ENCODE measurements at places on chromosomes 16 and 17.
A peak's percentile ranks its signal among the peaks of the same experiment; 100 is the strongest.

GRCh38 chr16:3857189-3858043 is 23.1 kb downstream of the CREBBP start:
- peak; percentile 30 for DNase-seq

DNA sequence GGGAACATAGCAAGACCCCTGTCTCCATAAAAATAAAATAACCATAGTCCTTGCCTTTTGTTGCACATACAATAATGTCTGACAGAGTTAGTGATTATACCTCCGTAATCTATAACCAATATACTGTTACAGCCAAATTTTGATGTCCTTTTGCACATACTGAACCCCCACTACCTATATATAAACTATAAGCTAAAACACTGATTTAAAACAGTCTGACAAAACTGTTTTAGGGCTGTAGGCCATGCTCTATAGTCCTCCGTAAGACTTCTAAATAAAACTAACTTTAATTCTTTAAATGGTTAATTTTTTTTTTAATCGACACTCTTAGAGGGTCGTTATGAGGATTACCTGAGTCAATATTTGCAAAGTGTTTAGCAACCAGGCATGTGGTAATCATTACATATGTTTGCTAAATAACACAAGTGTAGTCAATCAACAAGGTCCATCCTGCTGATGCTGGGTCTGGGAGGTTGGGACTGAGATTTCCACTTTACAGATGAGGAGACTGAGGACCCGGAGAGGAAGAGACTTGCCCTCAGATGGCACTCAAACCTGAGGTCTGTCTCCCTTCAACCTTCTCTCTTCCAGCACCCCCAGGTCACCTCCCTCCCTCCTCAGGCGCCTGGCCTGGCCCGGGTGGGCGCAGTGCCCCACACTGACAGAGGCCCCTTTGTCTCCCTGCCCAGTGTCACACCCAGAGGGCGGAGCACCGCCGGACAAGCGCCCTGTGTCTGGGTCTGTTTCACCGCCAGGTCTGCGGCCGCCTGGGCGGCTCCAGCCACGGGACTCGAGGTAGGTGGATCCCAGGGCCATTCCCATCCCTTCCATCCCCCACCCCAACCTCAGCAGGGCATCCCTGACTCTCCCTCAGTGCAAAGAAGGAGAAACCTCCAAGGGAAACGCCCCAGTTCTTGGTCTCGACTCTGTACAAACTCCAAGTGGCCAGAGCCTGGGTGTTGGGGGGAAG is 10.3 kb downstream of the ZNF385C start:
- DNase-seq = no peak

DNA sequence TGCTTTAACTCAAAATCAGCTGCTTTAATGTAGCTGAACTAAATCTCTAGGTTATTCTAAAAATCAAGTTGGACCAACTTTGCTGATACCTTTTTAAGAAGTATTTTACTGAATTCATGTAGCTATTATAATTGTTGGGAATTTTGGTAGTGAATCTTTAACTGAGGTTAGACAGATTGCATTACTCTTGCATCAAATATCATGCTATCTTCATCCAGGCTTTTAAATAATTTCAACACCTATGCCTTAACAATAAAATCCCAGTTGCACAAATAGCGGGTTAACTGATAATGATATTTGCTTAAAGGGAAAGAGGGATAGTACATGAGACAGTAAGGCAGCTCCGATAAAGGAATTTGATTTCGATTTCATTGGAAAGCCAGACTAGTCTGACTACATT is 241.3 kb upstream of the TBX2 start:
- DNase-seq = no peak

DNA sequence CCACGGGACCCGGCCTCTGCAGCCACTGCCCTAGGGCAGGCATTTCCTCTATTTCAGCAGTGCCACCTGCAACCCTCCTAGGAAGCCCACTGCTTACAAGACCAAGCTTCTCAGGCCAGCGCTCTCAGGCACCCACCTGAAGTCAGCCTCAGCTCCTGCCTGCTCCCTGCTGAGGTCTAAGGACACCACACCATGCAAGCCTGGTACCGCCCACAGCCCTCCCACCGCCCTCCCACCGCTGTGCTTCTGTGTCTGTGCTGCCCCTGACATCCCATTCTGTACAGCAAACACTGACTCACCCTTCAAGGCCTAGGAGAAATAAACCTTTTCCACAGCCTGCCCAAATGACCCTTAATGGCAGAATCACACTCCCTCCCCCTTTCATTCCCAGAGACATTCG is 6.3 kb downstream of the CLUH start:
- peak; percentile 87 for DNase-seq

GRCh38 chr17:45314741-45315647 is 1.8 kb downstream of the MAP3K14 start:
- no peak for DNase-seq

- peak; percentile 43 for DNase-seq
Measured at GRCh38 chr17:66302761-66303626, 581 bp downstream of the PRKCA start.

DNA sequence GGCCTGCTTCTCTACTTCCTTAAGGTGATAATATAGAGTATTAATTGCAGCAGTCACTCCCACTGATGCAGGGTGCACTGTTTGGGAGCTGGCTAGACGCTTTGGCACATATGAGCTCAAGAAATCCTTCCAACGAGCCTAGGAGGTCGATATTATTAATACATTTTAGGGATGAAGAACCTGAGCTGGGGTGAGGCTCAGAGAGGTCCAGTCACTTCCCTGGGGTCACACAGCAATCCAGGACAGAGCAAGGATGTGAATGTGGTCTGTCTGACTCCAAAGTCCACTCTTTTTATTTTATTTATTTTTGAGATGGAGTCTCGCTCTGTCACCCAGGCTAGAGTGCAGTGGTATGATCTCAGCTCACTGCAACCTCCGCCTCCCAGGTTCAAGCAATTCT is 156.4 kb upstream of the CDC42EP4 start:
- no peak for DNase-seq

DNA sequence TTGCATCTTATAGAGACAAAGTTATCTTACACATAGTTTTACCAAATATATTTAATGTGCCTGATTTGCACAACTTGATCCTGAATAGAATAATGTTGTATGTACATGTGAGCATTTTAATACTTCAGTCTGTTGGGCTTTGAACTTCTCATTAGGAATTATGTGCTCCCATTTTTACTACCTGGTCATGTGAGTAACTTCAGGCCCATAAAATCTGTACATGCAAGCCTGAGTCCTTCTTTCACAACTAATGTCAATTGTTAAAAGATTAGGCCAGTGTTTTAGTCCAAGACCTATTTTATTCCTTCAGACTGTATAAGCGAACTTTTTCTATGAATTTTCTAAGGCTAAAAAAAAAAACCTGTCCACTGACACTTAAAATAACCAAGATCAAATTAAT is 715.4 kb downstream of the CDH8 start:
- DNase-seq = no peak

- no peak for DNase-seq
Measured at GRCh38 chr17:58329810-58330537, 1.4 kb upstream of the TSPOAP1 start.

- DNase-seq = no peak
Measured at GRCh38 chr16:29664091-29664921, 1.3 kb downstream of the SPN start.

- no peak for DNase-seq
Measured at GRCh38 chr16:31708348-31708747, 165.3 kb upstream of the ZNF267 start.

DNA sequence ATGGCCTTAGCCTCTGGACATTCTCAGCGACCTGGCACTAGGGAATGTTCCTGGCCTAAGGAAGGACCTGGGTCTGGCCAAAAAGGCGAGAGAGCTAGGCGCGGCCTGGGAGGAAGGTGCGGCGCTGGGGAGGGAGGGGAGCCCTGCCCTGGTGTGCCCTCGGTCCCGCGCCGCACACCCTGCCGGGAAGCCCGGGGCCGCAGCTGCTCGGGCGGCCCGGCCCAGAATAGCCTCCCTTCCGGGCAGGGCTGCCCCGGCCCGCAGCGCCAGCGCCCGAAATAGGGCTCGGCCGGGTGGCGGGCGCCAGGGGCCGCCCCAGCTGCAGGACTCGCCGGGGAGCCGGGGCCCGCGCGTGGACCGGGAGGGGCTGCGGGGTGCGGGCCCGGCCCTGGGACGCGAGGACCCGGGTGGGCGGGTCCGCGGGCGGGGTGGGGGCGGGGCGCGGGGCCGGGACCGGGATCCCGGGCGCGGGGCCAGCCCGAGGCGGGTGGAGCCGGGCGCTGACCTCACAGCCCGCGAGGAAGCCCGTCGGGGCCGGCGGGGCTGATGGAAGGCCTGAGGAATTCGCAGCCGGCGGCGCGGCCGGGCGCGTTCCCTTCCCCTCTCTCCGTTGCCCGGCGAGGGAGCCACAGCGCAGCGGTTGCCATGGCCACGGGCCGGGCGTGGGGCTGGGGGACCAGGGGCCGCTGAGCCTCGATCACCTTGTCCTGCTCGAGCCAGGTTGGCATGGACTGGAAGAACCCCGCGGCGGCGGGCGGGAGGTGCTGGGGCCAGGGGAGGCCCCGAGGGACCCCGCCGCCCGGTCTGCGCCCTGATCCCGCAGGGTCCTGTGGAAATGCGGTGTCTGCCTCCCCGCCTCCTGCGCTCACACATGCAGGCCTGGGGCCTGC is 18.1 kb downstream of the SOCS3 start:
- DNase-seq = peak; percentile 96

DNA sequence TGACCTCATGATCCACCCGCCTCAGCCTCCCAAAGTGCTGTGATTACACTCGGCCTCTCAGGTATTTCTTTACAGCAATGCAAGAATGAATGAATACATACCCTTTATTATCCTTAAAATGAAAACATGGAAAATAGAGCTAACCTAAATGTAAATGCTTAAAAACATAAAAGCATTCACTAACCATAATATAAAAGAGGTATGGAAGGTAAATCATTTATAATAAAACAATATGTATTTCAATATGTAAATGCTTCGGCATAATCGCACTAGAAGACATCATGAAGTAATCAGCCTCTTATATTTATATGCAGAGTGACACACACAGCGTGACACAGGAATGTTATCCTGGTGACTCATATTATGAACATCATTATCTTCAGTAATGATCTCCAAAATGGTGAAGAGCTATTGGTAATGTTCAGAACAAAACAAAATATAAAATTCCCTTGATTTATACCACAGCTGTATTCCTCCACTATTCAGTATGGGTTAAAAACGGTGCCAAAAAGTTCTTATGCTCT is 53.9 kb downstream of the AIPL1 start:
- DNase-seq = no peak

- peak; percentile 76 for DNase-seq
Measured at GRCh38 chr17:81869221-81870130, 1.7 kb downstream of the ARHGDIA start.

- peak; percentile 44 for DNase-seq
Measured at GRCh38 chr17:17605729-17606088, 14.2 kb upstream of the PEMT start.

DNA sequence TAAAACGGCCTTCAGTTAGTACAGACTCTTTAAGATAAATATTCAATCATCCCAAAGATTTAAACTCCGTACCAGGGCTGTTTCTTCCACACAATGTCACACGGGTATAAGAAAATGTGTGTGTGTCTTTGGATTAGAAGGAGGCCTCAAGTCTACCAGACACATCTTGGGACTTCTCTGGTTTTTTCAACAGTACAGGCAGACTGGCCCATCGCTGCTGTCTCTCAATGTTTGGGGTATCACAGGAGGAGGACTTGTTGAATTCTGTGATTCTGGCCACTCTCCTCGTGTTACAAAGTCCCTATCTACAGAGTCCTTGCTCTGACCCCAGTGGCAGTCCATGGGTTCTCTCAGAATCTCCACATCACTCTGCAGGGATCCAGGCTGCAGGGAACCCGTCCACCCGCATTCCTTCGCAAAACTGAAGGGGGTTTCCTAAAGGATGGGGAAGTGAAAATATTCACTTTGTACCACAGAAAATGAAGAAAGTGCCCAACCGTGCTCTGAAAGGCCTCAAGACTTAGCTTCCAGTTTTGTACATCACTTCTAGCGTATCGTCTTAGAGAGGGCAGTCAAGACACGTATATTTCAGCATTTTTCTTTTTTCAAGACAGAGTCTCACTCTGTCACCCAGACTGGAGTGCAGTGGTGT is 373.2 kb downstream of the NPIPA8 start:
- no peak for DNase-seq

- DNase-seq = no peak
Measured at GRCh38 chr16:4890686-4891085, 43.4 kb downstream of the UBN1 start.

DNA sequence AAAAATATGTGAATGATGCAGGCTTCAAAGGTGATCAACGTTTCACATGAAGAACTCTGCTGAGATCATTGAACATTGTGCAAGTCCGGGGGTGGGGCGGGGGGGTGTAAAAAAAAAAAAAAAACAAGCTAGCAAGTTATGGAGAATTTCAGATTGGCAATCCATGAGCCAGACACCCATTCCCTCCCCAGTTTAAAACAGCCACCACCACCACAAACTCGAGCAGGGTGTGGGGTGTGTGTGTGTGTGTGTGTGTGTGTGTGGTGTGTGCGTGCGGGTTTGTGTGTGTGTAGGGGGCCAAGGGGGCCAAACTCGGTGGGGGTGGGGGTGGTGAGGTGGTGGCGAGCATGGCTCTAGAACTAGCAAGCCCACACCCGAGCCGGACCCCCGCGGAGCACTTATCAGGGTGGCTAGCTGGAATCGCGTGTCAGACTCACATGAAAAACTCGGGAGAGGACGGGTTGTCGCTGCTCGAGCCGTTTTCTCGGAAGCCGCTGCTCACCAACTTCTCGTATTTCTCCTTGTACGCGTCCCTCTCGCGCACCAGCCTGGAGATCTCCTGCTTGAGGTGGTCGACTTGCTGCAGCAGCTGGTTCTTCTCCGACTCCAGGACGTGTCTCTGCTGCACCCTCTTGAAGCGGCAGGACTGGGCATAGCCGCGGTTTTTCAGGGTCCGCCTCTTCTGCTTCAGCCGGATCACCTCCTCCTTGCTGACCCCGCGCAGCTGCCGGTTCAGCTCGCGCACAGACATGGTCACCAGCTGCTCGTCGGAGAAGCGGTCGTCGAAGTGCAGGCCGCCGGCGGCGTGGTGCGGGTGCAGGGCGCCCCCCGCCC is 2.0 kb downstream of the MAF start:
- DNase-seq = peak; percentile 55

DNA sequence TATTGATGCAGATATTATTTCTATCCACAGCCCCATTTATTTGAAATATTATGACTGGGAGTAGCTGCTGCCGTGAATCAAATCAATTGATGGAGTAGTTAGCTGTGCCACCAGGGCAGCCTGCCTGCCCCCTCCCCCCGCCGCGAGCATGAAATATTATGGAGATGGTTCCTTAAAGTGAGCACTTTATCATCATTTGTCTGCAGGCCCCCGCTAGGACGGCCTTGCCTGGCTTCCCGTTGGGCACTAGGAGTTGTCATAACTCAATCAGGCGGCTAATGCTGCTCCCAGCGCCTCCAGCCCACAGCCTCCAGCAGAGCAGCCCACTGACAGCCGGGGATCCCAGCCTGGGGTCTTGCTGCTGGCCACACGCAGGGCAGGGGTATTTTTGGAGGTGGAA is 173.9 kb downstream of the SALL1 start:
- DNase-seq = no peak
